ENCODE measurements at places on chromosomes 3 and 15.

- DNase-seq, result no peak
Observed at GRCh38 chr15:81291916-81292522, 31.9 kb downstream of the STARD5 start.

GRCh38 chr3:138862924-138863775 lies 28.4 kb upstream of the PIK3CB start:
- DNase-seq, result peak; percentile 61

GRCh38 chr3:190716961-190717360 lies 145.5 kb downstream of the GMNC start:
- no peak for DNase-seq

DNA sequence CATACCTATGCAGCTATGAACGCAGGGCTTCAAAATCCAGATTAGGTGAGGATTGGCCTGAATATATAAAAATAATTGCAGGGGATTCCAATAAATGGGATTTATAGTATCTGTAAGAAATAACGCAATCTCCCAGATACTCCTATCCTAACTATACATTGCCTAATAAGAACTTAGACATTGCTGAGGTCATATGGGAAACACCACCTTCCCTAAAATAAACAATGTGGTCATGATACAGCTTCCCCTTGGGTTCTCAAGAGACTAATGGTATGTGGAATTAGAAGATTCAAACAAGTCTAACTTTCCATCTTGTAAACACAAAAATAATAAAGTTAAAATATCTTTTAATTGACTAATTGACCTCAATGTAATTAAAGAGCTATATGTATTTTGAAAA lies 28.2 kb downstream of the UBE3A start:
- peak; percentile 26 for DNase-seq

DNA sequence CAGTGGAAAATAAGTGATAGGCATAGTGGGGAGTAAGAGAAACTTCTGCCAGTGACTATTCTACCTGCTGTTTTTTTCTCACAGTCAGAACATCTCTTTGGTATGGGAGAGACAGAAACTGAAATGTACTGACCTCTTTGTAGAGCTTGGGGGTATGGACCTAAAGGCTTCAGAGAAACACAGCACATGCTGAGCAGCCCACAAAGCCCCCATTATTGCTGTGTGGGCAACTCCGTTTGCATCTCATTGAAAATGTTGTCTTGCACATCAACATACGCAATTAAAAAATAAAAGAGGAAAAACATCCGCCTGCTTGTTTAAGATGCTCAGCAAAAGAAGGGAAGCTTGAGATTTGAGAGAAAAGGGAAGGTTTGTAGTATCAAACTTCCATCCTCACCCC lies 443.4 kb upstream of the SEMA6D start:
- DNase-seq, result no peak

DNA sequence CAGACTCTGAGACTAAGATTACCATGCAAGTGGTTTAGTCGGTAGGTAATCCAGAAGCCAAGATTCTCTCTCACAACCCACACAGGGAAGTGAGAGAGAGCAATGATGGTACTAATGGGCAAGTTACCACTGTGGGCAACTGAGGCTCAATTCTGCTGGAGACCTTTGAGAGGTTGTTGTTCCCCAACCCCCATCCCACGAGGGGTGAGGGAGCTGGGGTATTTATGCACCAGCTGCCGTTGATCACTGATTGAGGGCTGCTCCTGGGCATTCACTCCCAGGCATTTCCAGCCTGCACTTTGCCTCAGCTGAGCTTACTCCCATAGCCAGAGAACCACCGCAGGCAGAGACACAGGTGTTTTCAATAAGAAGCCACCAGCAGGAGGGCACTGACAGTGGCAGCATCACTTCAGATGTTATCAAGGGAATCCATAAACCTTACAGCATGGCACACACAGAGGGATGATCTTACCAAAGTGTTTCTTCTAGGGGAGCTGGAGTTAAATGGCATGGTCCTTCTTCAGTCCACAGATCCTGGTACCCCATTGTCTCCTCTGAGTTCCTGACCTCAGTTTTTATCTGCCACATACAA lies 15.0 kb upstream of the CCDC174 start:
- DNase-seq, result no peak

- DNase-seq, result no peak
Observed at GRCh38 chr3:12994357-12994606, 78.9 kb downstream of the IQSEC1 start.
